AG10803 (cell line): ENCODE measurements at places on chromosomes 16 and 17.

- no peak for DNase-seq
Measured at GRCh38 chr17:27578718-27579085, 52.3 kb upstream of the LGALS9 start.

- peak; percentile 78 for DNase-seq
Measured at GRCh38 chr17:28725660-28726225, 290 bp downstream of the TLCD1 start.

DNA sequence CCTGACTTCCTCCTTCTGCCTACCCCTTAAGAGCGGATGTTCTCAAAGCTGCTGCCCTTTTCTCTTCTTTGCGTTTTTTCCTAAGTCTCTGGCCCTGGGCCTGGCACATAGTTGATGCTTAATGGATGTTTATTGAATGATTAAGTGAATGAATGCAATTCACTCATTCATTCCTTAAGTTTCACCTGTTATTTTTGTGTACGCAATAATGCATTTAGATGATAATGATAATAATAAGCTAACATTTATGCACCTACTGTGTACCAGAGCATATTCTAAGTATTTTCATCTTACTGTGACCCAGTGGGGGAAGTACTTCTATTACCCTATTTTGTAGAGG lies 4.4 kb downstream of the CCL5 start:
- no peak for DNase-seq

GRCh38 chr16:88610909-88611812 lies 27.2 kb upstream of the IL17C start:
- DNase-seq = no peak

DNA sequence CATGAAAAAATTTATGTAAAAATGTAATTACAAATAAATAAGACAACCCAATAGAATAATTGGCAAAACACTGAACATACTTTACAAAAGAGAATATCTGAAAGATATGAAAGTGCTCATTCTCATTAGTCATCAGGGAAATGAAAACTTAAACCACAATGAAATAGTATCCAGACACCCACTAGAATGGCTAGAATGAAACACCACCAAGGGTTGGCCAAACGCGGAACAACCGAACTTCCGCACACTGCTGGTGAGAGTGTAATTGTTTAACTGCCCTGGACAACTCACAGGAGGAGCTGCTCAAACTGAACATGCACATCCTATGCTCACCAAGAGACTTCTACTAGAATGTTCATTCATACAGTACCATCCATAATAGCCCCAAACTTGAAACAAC lies 5.8 kb upstream of the ZDHHC7 start:
- no peak for DNase-seq

GRCh38 chr17:836151-836550 lies 54.0 kb downstream of the MRM3 start:
- DNase-seq = peak; percentile 95

DNA sequence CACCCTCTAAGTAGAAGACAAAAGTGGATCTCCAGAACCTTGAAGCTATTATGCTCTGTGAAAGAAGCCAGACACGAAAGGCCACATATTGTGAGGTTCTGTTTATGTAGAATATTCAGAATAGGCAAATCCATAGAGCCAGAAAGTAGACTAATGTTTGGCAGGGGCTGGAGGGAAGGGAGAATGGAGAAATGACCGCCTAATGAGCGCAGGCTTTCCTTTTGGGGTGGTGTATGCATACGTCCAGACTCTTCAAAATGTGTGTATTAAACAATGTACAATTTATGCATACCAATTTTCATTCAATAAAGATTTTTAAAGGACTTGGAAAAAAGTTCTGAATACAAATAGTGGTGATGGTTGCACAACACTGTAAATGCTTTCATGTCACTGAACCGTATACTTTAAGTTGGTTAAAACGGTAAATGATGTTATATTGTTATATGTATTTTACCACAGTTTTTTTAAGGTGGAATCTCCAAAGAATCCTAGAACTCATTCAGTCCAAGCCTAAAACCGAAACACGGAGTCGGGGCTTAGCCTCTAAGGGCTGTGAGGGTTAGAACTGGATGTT lies 397.4 kb downstream of the SOX9 start:
- no peak for DNase-seq

GRCh38 chr17:59753522-59754467 lies 46.3 kb downstream of the VMP1 start:
- peak; percentile 87 for DNase-seq

DNA sequence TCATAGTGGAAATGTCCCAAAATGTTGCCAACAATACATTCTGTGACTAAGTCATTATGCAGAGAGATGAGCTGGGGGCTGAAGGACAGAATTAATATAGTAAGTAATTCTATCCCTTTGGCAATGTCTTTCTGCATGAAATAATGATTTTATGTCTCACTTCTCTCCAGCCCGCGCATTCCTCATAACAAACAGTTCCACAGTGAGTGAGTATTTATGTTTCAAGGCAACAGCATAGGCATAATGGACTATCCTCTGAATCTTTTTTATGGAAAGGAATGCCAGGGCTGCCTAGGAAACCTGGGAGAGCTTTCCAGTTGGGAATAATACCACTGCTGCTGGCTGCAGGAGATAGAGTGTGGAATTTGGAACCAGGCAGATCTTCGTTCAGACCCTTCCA lies 477.7 kb downstream of the HS3ST4 start:
- DNase-seq = no peak

GRCh38 chr16:57167538-57167937 lies 18.3 kb downstream of the PSME3IP1 start:
- no peak for DNase-seq

DNA sequence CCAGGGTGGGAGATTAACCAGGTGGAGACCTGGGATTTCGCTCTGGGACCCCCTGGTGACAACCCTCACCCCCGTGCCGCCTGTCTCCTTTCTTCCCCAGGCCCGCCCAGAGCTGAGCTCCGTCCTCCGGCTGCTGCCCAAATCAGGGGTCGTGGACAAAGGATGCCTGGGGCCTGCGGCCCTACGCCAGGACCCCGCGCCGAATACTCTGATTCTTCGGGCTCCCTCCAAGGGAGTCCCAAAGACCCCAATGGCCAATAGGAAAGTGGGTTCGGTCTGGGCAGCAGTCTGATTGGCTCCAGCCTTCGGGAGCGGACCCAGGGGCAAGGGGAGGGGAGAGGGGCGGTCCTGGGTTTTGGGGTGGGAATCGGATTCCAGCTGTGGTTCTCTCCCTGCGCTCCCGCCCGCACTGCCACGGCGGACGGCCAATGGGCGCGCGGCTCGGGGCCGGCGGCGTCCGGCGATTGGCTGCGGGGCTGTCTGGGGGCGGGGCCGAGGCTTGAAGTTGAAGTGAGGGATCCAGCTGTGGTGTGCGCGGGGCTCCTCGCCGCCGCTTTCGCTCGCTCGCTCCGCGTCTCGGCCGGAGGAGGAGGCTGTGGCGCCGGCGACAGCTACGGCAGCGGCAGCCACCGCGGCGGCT lies at the start of gene CACNA1G:
Gene CACNA1G (plus strand): TSS at position 531 of the 640 bp plus-strand sequence. CDS start 745 bp downstream, outside the sequence.
- peak; percentile 77 for DNase-seq

- no peak for DNase-seq
Measured at GRCh38 chr16:73428121-73428520, 380.2 kb upstream of the ZFHX3 start.
